ENCODE measurements at places on chromosomes 16 and 17.
A peak's percentile ranks its signal among the peaks of the same experiment; 100 is the strongest.

GRCh38 chr16:1433756-1434155 lies 2.9 kb downstream of the PERCC1 start:
- peak; percentile 69 for DNase-seq

GRCh38 chr16:68276223-68276622 lies 11.9 kb downstream of the SLC7A6 start:
- no peak for DNase-seq

DNA sequence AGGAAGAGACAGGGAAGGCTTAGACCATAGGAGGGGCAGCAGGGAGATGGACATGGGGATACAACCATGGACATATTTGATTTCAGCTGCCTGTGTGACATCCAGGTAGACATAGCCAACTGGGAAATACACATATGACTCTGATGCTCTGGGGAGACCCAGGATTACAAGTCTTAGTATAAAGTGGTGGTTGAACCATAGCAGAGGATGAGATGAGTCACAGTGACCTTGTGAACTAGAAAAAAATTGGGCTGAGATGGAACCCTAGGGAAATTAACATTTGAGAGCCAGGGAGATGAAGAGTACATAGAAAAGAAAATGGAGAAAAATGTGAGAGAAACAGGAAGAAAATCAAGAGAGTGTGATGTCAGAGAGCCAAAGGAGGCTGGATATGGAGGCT lies 10.2 kb downstream of the MARCHF10 start:
- DNase-seq: no peak

DNA sequence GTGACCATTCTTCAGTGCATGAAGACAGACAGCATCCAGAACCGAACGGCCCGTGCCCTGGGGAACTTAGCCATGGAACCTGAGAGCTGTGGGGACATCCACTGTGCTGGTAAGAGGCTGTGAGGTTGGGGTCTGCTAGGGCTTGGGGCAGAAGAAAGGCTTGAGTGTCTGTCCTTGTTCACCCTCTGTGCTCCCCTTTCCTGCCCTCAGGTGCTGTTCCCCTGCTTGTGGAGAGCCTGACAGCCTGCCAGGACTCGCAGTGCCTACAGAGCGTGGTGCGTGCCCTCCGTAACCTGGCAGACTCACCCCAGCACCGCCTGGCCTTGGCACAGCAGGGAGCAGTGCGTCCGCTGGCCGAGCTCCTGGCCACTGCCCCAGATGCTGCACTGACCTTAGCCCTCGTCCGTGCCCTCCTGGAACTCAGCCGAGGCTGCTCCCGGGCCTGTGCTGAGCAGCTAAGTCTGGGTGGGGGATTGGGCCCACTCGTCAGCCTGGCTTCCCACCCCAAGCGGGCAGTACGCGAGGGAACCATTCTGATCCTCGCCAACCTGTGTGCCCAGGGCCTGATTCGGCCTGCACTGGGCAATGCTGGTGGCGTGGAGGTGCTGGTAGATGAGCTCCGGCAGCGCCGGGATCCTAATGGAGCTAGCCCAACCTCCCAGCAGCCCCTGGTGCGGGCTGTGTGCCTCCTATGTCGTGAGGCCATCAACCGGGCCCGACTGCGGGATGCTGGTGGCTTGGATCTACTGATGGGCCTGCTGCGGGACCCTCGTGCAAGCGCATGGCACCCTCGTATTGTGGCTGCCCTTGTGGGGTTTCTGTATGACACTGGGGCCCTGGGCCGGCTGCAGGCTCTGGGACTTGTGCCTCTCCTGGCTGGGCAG lies 2.9 kb downstream of the ARMC5 start:
- no peak for DNase-seq

DNA sequence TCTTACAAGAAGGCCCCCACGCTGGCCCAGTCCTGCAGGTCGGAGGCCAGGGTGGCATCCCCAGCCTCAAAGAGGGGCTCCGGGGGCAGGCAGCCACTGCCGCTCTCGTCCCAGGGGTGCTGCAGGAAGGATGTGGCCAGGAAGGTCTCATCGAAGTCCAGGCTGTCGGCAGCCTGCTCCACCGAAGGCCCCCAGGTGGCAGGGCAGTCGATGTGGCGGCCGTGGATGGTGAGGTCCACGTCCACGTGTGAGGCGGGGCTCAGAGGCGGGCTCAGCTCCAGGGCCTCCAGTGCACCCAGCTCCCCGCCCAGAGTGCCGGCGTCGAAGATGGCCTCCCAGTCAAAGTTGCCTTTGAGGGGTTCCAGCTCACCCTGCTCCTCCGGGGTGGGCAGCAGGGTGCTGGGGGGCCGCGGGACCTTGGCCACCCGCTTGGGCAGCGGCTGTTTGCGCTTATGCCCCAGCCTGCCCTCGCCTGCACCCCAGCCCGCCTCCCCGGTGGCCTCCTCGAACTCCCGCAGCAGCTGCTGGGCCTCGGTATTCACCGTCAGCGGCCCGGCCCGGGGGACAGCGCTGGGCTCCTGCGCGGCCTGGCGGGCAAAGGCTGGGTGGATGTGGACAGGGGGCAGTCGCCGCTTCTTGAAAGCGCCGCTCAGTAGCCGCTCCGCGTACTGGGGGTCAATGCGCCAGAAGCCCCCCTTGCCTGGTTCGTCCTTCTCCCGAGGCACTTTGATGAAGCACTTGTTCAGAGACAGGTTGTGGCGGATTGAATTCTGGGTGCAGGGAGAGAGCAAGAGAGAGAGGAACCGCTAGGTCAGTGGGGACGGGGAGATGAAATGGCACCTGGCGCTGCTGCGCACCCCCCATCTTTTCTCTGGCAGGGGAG lies 3.5 kb downstream of the FOXJ1 start:
- DNase-seq: peak; percentile 83

DNA sequence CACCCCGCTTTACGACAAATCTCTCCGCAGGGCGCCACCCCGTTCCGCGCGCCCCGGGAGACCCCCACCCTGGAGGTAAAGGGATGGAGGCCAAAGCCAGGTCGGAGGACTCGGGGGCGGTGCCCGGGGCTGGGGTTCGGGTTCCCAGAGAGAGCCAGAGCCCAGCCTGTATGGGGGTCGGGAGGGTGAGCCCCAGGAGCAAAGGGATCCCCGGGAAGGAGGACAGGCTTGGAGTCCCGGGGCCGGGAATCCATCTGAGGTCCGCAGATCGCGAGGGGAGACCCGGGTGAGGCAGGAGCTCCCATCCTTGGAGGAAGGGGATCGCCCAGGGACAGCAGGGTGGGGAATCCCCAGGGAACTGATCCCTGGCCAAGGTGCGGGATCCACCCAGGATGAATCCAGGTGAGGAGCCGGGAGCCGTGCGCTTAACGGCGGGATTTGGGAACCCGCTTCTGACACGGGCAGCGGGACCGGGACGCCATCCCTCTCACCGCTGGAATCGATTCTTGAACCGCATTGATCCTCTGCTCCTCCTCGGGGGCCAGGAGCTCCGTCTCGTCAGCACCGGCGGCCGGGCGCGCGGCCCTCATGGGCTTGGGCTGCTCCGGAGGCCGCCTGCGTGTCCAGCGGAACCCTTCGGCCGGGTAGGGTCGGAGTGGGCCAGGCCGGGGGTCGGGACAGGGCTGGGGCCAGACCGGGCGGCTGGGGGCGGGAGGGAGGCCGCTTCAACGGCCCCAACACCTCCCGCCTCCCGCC lies at the start of gene MMD:
MMD (minus strand) TSS at position 657 of the 756 bp plus-strand sequence; CDS start at position 517, 140 bp downstream.
- DNase-seq: peak; percentile 82

DNA sequence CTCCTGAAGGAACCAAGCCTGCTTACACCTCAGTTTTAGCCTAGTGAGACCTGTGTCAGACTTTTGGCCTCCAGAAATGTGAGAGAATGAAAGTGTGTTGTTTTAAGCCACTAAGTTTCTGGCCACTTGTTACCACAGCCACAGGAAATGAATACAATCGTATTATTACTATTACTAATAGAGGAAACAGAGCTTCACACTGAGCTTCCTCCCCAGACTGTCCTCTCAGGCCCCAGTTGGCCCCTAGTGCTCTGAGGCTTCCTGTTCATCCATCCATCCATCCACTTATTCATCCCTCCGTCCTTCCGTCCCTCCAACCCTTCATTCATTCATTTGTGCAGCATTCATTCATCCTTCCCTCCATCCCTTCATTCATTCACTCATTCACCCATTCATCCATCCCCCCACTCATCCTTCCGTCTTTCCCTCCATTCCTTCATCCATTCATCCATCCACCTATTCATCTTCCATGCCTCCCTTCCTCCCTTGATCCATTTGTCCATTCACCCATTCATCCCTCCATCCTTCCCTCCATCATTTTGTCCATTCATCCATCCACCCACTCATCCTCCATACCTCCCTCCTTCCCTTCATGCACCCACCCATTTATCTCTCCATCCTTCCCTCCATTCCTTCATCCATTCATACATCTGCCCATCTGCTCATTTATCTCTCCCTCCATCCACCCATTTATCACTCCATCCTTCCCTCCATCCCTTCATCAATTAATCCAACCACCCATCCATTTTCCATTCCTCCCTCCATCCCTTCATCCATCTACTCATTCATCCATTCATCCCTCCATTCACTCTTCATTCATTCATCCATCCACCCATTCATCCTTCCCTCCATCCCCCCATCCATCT lies 95.0 kb downstream of the FOXL1 start:
- no peak for DNase-seq

- no peak for DNase-seq
Measured at GRCh38 chr16:78211946-78212345, 112.5 kb downstream of the WWOX start.

- DNase-seq: no peak
Measured at GRCh38 chr17:31388351-31388750, 3.1 kb upstream of the RAB11FIP4 start.

- peak; percentile 82 for DNase-seq
Measured at GRCh38 chr16:2008631-2009163, 924 bp downstream of the ZNF598 start.

Data from H7 (cell line).